ENCODE measurements at places on chromosomes 16 and 17.
A peak's percentile ranks its signal among the peaks of the same experiment; 100 is the strongest.

GRCh38 chr16:55021595-55022475, 91.2 kb downstream of the IRX5 start:
- DNase-seq: no peak

DNA sequence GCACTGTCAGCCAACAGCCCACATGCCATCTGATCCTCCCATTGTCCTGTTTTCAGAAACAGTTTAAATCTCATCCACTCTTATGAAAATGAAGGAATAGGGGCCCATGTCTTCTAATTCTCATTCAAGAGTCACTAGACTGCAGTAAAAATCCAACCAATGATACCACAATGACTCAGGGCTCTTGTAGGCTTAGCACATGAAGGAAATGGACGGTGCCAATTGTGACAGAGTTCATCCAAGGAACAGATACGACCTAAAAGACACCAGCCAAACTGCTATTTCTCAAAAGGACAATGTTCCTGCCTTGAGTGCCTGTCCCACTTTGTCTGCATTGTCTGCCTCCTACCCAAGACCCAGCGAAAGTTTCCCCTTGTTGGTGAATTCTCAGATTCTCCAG, 204.8 kb upstream of the COX10 start:
- no peak for DNase-seq

- no peak for DNase-seq
Measured at GRCh38 chr17:68429881-68430280, 27.4 kb downstream of the WIPI1 start.

GRCh38 chr17:6170349-6170748, 100.2 kb downstream of the WSCD1 start:
- DNase-seq: no peak

DNA sequence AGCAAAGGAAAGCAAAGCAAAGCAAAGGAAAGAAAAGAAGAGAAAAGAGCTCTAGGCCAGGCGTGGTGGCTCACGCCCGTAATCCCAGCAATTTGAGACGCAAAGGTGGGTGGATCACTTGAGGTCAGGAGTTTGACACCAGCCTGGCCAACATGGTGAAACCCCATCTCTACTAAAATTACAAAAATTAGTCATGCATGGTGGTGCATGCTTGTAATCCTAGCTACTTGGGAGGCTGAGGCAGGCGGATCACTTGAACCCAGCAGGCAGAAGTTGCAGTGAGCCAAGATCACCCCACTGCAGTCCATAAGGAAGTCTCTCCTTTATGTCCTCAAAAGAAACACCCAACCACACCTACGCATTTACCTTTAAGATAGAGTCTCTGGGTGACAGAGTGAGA, 70.1 kb downstream of the ADAMTS18 start:
- no peak for DNase-seq

- no peak for DNase-seq
Measured at GRCh38 chr16:67238806-67239470, 8.3 kb downstream of the FHOD1 start.

DNA sequence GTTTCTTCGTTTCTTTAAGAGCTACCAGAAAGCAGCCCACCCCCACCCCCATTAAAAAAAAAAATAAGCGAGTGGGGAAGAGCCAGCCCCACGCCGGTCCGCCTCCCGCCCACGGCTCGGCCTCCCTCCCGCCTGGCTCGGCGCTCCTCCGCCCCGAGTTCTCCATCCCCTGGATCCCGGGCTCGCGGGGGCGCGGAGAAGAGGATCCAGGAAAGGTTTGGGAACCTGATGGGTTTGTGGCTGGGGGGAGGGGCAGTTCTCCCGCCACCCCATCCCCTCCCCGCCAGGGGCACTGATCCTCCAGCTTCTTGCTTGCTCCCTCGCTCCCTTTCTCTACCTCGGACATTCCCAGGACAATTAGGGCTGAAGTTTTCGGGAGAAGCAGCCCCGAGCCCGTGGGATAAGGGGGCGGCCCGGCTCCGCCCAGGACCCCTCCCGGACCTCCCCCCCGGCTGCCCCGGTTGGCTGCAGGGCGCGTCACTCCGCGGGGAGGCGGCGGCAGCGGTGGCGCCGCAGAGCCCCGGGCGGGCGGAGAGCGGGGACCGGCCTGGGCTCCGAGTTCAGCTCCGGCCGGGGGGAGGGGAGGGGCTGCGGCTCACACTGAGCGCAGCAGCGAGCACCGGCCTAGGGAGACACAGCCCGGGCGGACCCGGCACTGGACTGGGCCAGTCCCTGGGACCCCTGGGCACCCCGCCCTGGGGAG, 1.0 kb upstream of the SALL1 start:
- no peak for DNase-seq

DNA sequence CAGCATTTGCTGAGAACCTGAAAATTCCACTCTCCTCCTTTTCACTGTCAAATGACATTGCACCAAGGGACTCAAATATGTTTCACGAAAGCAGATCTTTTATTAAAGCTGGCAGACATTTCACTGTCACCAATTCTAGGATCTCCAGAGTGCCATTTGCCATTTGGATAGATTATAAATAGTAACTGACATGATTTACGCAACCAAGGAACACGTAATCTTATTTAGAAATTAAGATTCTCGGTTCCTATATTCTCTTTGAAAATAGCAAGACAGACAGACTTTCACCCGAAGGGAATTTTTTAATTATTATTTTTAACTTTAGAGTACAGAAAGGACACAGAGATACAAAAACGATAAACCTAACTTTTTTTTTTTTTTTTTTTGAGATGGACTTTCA, 49.6 kb downstream of the ANKFY1 start:
- no peak for DNase-seq

DNA sequence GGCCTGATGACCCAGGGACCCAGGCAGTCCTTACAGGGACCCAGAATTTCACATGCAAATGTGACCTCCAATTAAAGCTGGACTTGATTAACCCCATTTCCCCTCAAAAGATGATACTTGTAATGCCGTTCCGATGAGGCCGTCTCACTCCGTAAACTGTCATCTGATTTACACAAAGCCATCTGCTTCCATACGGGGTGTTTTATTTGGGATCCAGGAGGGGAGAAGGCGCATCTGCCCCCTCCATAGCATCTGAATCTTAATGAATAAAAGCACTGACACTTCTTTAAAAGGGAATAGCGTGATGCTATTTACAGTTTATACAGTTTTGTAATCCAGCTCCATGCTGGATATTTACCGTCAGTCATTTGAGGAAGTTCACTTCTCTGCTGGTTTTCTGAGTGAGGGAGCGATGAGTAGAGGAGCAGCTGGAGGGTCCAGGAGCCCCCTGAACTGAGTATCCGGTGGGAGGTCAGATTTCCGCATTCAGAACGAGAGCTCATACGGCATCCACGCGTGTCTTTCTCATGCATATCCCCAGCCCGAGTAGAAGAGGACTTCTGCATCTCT, 452.7 kb downstream of the WWOX start:
- DNase-seq: no peak

GRCh38 chr16:3963886-3964685, 83.6 kb upstream of the CREBBP start:
- DNase-seq: no peak

GRCh38 chr16:9820476-9821246, 361.6 kb downstream of the GRIN2A start:
- no peak for DNase-seq

DNA sequence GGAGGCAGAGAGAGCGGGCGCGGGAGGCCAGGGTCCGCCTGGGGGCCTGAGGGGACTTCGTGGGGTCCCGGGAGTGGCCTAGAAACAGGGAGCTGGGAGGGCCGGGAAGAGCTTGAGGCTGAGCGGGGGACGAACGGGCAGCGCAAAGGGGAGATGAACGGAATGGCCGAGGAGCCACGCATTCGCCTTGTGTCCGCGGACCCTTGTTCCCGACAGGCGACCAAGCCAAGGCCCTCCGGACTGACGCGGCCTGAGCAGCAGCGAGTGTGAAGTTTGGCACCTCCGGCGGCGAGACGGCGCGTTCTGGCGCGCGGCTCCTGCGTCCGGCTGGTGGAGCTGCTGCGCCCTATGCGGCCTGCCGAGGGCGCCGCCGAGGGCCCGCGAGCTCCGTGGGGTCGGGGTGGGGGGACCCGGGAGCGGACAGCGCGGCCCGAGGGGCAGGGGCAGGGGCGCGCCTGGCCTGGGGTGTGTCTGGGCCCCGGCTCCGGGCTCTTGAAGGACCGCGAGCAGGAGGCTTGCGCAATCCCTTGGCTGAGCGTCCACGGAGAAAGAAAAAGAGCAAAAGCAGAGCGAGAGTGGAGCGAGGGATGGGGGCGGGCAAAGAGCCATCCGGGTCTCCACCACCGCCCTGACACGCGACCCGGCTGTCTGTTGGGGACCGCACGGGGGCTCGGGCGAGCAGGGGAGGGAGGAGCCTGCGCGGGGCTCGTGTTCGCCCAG, 1.2 kb upstream of the CBX4 start:
- no peak for DNase-seq

- no peak for DNase-seq
Measured at GRCh38 chr16:82643936-82644630, 17.3 kb downstream of the CDH13 start.

GRCh38 chr16:66802159-66802558, 775 bp upstream of the TERB1 start:
- no peak for DNase-seq

- DNase-seq: peak; percentile 73
Measured at GRCh38 chr17:14302431-14303099, 1.7 kb downstream of the HS3ST3B1 start.

DNA sequence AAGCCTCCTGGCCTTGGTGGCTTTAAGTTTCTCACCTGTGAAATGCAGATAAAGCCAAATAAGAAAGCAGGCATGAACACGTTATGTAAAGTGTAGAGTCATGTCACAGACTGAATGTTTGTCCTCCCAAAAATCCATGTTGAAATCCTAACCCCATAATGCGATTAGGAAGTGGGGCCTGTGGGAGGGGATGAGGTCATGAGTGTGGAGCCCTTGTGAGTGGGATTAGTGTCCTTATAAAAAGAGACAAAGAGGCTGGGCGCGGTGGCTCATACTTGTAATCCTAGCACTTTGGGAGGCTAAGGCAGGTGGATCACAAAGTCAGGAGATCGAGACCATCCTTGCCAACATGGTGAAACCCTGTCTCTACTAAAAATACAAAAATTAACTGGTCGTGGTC, 19.5 kb upstream of the C16orf78 start:
- no peak for DNase-seq

DNA sequence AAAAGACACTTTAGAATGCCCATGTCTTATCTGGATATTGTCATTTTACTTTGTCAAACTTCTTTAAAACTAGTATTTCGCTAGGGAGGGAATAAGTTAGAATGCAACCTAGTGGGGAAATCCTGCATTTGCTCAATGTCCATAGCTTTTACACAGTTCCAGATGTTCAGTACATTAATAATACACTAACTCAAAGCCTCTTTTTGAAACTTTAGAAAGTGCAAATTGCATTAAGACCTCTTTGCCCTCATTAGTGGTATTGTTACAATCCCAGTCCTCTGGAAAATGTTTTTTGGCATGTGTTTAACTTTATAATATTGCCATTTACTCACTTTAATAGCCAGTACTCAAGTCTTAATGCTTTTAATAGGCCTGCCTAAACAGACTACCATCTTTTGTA, 106.8 kb downstream of the BRIP1 start:
- no peak for DNase-seq

GRCh38 chr16:81036751-81037350, 1.2 kb downstream of the ATMIN start:
- DNase-seq: no peak

DNA sequence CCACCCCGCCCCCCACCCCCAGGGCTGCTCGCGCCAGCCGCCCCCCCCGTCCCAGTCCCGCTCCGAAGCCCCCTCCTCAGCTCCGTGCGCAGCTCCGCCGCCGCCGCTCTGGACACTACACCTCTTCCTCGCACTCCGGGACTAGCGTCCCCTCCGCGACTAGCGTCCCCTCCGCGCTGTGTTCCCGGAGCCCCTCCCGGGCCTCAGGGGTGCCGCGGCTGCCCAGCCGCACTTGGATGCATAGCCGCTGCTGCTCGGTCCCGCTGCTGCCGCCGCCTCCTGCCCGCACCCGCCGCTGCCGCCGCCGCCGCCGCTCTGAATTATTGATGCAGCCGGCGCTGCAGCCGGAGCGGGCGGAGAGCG, at the start of gene CBLN1:
TSS of gene CBLN1 (minus strand) at position 359 of the 363 bp plus-strand sequence. CDS start 373 bp downstream, outside the sequence.
- no peak for DNase-seq

GRCh38 chr16:88939245-88939971, 37.6 kb downstream of the CBFA2T3 start:
- DNase-seq: no peak

GRCh38 chr16:64211331-64211730, 910.5 kb downstream of the CDH11 start:
- DNase-seq: no peak

GRCh38 chr16:71837150-71837549, 8.6 kb upstream of the ATXN1L start:
- DNase-seq: no peak

- DNase-seq: no peak
Measured at GRCh38 chr17:14245002-14245401, 8.3 kb upstream of the CDRT15 start.

DNA sequence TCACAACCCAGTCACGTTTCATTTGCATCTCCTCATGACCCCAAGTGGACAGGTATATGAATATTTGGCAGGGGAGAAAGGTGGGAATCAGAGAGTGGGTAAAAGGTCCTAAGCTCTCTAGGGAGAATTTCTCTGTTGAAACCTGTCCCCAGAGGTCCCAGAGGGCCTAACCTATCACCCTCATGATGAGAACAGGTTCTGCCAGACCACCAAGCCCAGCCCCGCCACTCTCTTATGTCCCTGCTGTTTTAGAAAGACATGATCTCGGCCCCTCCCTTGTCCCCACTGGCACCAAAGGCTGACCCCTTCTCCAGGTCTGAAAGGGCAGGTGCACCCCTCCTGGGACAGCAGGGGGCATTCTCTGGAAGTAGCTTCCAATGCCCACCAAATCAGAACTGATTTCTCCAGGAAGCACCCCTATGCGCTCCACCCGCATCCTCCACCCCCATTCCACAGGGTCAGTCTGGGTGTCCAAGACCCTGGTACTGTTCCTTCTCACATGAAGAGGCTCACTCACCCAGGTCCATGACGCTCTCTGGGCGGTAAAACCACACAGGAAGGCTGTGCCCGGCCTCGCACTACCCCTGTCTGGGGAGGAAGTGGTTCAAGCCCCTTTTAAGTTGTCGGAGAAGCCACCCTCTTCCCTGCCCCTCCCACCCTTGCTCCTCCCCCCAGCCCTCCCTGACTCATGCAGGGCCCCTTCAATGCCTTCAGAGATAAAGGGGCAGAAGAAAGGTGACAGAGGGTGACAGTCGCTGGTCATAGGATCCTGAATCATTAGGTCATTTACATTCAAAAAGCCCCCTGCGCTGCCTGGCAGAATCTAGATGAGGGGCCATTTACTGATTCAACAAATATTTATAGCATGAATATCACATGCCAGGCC, at the start of gene CCR7:
TSS of gene CCR7 (minus strand) at position 590 of the 886 bp plus-strand sequence. CDS start at position 527, 63 bp downstream.
- DNase-seq: peak; percentile 86

- DNase-seq: no peak
Measured at GRCh38 chr17:73838815-73839214, 194.6 kb upstream of the SDK2 start.

Data from effector memory CD4-positive, alpha-beta T cell (primary cell).